ENCODE measurements at places on chromosomes 3 and 15.

DNA sequence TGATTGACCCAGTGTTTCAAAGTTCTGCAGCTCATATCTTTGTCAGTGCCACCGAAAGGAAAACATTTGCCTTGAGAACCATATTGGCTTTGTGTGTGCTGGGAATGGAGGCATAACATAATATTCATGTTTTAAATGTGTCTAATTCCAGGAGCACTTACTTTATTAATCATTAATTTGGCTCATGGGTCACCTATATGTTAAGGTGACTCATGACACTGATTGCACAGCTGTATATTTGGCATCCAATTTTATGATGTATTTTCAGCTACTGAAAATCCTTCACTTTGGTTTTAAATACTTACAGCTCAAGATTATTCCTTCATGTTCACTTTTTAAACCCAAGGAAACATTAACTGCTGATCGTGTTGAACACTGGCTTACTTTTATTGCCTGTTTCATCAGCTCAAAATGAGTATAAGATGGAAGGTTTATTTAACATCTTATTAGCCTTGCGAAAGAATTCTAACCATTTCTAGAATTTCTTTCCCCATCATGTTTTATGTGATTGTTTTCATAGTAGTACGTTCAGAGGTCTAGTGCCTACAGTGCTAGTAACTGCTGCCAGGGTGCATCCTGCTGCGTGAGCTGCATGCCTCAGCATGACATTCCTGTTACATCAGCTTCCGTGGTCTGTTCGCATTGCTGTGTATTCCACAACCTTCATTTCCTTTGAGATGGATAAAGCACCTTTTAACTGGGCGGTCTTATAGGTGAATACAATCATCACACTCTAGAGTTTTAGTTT, 63.7 kb downstream of the LRCH3 start:
- DNase-seq = peak; percentile 98

DNA sequence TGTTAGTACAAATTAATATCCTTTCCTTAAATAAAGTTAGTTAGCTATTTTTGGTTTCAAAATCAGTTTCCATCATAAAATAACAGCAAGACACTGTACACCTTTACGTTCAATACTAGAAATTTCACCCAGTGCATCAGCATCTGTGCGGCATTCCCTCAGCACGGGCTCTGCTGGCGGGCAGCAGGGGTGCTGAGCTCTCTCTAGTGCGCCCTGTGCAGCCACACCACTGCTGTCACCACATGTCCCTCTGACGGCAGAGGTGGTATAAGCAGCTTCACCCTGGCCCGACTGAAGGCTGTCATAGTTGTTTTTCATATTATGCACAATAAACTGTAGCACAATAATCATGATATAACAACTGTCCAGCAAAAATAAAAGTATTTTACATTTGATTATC, 35.4 kb downstream of the FAN1 start:
- no peak for DNase-seq

- no peak for DNase-seq
Measured at GRCh38 chr3:23644099-23644498, 161.7 kb upstream of the UBE2E1 start.

DNA sequence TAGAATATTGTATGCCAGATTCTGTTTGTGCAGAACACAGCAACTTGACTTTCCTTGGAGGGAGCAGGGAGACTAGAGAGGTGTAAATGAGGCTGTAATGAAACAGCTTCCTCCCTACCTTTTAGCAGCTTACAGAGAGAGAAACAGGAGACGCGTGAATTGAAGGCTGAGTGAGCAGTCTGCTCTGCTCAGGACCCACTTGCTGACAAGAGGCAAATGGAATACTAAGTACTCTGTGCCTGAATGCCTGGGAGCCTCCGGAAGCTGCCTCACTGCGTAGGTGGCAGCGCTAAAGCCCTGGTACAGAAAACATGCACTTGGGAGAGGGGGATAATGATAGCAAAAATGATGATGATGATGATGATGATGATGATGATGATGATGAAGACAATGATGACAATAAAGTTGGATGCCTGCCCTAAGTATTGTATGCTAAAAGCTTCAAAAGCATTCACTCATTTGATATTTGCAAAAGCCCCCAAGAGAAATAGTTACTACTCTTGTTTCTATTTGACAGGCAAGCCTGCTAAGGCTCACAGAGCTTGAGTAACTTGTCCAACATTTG, 548.9 kb downstream of the NTRK3 start:
- DNase-seq = no peak

GRCh38 chr15:70297465-70298058, 199.8 kb upstream of the TLE3 start:
- DNase-seq = no peak

DNA sequence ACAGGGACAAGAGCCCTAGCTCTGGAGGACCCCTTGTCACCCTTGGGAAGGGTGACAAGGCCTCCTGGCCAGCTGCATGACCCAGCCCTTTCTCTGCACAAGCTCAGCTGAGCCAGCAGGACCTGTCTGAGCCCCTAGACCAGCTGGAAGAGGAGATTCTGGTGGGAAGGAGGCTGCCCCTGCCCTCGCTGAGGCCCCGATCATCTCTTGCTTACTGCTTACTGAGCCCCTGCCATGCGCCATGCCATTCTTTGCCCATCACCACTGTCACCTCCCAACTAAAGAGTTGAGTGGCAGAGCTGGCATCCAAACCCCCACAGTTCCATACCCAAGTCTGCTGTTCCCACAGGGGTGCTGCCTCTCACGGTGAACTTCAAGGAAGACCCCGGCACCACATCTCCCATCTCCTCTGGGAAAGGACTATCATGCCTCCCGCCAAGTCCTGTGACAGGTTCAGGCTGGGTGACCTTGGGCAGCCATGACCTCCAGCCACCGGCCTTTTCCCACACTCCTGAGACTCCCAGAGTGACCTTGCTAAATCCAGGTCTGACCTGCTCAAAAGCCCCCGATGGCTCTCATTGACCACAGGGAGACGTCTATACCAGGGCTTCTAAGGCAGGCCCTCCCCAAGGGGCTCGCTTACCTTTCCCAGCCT, 34.0 kb downstream of the ACSBG1 start:
- DNase-seq = no peak

- no peak for DNase-seq
Measured at GRCh38 chr3:182937293-182938051, 42.9 kb downstream of the DCUN1D1 start.

DNA sequence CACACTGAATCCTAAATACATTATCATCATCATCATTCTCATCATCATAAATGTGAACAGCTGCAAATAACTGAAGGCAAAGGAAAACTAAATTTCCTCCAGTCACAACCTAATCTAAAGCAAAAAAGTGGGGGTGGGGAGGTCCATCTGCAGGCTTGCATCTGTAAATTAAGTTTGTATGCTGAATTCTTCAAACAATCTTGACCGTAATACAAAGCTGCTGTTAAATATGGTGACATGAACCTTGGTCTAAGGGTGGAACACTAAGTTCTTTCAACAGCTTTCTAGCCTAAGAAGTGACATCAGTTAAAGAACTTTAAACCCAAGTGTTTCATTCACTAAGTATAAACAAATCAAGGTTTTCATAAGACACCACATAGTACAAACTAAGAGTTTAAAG, 4.3 kb downstream of the LRRFIP2 start:
- DNase-seq = no peak

- no peak for DNase-seq
Measured at GRCh38 chr15:77026501-77027110, 31.7 kb downstream of the PSTPIP1 start.

DNA sequence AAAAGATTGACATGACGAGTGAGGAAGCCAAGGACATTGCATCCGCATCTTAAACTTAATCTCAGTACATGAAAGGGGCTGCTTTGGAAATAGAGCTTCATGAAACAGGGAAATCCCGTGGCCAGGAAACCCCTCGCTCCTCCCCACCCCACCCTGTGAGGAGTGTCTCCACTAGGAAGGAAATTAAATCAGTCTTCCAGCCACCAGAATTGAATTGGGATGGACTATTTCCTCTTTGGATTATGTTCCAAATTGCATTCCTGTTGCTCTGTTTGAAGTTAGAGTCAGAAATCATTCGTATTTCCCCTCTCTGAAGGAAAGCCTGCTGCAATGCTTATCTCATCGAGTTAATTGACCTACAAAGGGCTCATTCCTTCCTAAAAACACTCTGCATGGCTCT, 35.8 kb downstream of the CLDN11 start:
- no peak for DNase-seq

Measured in AG09309 (cell line).